ENCODE measurements at places on chromosomes 6 and 20.

DNA sequence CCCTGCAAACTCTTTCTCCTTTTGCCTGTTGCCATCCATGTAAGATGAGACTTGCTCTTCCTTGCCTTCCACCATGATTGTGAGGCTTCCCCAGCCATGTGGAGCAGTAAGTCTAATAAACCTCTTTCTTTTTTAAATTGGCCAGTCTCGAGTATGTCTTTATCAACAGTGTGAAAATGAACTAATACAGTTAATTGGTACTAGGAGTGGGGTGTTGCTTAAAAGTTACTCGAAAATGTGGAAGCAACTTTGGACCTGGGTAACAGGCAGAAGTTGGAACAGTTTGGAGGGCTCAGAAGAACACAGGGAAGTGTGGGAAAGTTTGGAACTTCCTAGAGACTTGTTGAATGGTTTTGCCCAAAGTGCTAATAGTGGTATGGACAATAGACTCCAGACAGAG, 359.2 kb upstream of the KHDRBS2 start:
- DNase-seq, result no peak

DNA sequence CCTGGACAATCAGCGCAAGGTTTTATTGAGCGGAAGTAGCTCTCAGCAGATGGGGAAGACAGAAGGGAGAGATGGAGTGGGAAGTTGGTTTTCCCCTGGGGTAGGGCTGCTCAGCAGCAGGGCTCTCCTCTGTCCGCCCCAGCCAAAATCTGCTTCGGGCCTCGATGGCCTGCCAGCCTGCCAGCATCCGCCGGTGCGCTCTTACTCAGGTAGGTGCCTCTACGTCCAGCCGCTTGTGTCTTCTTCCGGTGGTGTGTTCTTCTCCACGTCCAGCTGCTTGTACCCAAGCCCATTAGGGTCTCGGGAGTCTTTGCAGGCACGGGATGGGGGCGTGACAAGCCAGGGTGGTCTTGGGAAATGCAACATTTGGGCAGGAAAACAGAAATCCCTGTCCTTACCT, 1340.0 kb upstream of the MAP3K7 start:
- no peak for DNase-seq

DNA sequence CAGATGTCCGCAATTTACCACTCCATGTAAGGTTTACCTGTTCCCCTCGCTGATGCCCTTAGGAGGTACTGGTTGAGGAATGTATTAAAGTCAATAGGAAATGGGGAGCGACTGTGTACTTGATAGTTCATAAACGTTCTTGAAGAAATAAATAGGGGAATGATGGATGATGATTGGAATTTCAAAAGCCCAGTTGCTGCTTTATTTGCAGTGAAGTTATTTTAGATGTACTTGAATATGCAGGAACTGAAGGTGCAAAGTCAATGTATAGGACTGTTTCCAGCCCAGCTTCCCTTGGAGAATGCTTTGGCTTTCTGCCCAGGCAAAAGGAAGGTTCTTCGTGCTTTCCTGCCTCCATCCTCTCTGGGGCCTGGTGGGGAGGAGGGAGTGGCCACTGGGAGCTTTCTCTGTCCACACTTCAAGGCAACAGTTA, 19.8 kb downstream of the ADGRF5 start:
- DNase-seq, result no peak

DNA sequence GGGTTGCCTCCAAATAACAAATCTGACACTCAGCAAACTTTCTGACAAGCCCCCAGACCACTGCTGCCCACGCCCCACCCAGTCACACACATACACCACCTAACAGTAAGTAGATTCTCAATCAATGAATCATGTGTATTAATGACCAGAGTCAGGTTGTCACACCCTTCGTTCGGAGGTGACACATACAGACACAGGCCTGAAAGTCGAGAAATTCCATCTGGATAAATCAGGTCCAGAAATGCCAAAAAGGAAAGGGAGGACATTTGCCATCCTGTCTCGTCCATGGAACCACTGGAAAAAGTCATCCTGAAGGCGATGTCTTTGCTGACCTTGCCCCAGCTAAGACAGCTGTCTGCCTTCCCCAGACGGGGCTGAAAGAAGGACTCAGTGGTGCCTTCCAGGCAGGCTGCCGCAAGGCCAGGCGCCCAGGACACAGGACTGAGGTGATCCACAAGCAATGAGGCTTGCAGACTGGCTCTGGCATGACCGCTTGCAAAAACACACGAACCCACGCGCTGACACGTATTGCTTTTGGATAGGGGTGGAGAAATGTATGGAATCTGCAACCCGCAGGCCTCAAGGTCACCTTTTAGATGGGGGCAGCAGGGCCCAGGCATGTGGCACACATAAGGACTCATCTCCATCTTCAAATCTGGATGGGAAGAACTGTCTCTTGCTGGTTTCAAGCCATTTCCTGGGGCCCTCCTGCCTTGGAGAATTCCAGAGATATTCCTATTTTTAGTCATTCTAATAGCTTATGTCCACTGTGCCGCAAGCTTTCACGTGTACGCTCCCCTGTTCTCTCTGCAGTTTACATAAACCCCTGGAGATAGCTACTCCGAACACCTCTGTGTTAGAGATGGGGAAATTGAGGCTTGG, 9.0 kb downstream of the NFATC2 start:
- no peak for DNase-seq

DNA sequence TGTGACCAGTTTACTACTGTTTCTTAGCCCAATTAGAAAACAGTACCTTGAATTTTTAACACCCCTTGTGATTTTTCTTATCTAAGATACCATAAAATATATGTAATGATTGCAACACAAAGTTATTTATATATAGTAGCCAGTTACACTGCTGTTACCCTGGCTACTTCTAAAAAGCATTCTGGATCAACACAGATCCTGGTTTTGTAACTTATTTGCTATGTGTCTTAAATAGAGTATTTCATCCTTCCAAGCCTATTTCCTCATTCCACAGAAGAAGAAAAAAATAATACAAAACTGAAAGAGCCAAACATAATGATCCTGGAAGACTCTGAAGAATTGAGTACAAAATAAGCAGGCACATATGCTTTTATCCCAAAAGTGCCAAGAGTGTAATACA, 19.0 kb upstream of the GSTA4 start:
- no peak for DNase-seq

GRCh38 chr6:56789879-56790278, 147.2 kb upstream of the DST start:
- no peak for DNase-seq

DNA sequence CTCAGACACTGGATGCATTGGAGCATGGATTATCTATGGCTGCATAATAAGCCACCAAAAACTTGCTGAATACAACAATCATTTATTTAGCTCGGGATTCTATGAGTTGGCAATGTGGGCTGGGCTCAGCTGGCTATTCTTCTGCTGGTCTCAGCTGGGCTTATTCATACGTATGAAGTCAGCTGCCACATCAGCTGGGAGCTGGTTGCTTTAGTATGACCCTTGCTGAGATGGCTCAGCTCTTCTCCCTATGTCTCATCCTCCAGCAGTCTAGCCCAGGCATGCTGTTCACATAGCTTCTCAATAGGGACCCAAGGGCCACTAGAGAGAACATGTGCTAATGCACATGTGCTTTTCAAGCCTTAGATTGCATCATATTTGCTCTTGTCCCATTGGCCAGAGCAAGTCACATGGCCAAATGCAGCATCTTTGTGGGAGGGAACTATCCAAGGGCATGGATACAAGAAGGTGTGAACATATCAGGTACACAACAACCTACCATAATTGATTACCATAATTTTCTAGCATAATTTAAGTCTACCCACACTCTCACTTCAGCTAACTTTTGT, 444.6 kb downstream of the KIF16B start:
- no peak for DNase-seq
